Activated CD8-positive, alpha-beta memory T cell treated with anti-CD3 and anti-CD28 coated beads for 1 hour (primary cell): ENCODE measurements at places on chromosomes 5 and 9.

GRCh38 chr5:171743436-171744076 lies 42.1 kb upstream of the SMIM23 start:
- DNase-seq, result no peak

- DNase-seq, result no peak
These were observed 180.2 kb upstream of the EGFLAM start for GRCh38 chr5:38078161-38078560.

- no peak for DNase-seq
These were observed 4.4 kb downstream of the LCN9 start for GRCh38 chr9:135667463-135668001.

DNA sequence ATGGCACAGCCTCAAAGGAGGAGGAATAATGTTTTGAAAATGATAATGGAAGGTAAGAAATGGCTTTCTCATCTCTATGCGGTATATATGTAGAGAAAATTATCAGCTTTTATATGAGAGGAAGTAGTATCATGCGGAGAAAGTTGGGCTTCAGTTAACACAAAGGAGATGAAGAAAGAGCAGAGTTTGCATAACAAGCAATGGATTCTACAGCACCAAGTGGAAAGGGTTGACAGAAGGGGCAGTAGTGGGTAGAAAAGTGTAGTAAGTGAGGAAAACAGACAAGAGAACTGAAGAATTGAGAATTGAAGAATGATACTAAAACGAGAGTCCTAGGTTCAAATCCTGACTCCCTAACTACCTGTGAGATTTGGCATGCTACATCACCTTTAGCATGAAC lies 51.0 kb downstream of the GNG10 start:
- no peak for DNase-seq

DNA sequence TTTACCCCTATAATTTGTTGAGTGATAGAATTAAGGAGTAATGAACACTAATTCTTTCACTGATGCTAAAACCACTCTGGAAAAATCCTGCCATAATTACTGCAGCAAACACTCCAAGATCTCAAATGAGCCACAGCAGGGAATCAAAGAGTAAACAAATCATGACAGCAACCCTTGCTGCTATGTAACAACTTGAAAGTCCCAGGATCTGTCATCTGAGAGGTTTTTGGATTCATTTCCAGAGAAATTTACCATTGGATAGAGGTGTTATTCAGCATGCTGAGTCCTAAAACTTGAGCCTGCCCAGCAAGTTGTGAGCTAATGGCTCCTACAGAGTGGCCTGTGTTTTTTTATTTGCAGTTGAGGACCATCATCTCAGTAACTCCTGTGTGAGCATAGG lies 59.2 kb downstream of the PRLR start:
- no peak for DNase-seq

- no peak for DNase-seq
These were observed 16.4 kb downstream of the SLC6A7 start for GRCh38 chr5:150206098-150206778.

DNA sequence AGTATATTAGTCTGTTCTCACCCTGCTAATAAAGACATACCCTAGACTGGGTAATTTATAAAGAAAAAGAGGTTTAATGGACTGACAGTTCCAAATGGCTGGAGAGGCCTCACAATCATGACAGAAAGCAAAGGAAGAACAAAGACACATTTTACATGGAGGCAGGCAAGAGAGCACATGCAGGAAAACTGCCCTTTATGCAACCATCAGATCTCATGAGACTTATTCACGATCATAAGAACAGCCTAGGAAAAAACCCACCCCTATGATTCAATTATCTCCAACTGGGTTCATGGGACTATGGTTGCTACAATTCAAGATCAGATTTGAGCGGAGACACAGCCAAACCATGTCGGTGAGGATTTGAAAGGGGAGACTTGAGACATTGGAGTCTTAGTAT lies 252.8 kb upstream of the PPP1R2B start:
- no peak for DNase-seq

GRCh38 chr5:52767766-52768480 lies 19.8 kb upstream of the ITGA1 start:
- DNase-seq, result no peak

DNA sequence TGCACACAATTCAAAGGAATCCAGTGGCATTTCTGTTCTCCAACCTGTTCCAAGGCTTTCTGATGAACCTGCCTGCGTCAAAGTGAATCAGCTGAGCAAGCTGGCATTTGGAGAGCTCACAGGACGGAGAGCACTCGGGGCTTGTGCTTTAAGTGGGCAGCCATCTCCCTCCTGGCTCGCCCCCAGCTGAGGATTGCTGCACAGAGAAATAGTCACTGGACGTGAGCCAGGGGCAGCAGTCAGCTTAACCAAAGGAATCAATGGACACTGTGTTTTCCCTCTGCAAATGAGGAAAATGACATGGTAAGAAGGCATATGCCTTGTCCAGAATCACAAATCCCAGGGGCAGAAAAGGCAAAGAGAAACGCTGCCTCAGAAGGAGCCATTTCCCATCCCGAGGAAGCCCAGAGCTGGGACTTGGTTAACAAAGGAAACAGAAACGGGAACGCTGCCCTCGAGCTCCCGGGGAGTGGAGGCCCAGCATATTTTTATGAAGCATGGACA lies 299.4 kb downstream of the ZSWIM6 start:
- DNase-seq, result no peak

GRCh38 chr5:141866096-141866495 lies 12.1 kb downstream of the PCDH1 start:
- no peak for DNase-seq

DNA sequence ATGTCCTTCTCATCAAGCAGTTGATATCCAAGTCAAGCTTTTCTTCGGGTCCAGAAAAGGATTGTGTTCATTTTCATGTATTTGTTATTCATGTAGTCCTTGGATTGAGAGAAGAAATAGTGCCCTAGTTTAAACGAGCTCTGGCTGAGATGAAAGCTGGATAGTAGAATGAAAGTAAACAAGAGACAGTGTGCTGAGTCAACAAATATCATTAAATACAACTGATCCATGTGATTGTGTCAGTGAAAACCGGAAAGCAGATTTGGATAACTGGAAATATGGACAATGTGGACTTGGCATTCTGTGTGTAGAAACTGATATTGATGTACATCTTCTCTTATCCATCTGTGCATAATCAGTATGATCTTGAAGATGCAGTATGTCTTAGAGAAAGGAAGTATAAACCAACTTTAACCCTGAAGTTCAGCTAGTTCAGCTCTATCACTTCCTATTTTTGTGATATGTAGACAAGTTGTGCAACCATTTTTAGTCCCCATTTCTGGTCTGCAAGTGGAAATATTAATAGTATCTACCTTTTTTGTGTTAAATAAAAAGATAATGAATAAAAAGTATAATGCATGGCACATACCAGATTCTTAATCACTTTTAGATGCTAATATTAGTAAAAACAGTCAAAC lies 4.4 kb downstream of the MUSK start:
- no peak for DNase-seq

GRCh38 chr5:83099445-83099844 lies 22.1 kb downstream of the XRCC4 start:
- no peak for DNase-seq
